NAMALWA (cell line): ENCODE measurements at places on chromosomes 1 and 21.

- no peak for DNase-seq
Observed at GRCh38 chr1:229535230-229535629, 23.3 kb downstream of the ABCB10 start.

GRCh38 chr1:230076121-230076520 lies 9.1 kb downstream of the GALNT2 start:
- DNase-seq = no peak

DNA sequence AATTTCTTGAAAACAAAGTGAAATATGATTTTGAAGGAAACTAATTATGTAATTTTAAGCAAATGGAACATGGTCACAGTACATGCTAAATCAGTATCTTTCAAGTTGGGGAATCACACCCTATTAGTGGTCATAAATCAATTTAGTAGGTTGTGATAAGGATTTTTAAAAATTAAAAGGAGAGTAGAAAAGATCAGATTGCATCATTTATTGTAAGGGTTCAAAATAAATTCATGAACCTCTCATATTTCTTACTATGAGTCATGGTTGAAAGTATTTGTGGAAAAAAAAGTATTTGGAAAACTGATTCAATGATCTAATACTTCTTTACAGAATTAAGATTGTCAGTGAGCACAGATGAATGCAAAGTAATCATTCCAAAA lies 14.6 kb downstream of the ADSS2 start:
- DNase-seq = no peak

- no peak for DNase-seq
Observed at GRCh38 chr1:44649788-44650158, 24.5 kb downstream of the TMEM53 start.

DNA sequence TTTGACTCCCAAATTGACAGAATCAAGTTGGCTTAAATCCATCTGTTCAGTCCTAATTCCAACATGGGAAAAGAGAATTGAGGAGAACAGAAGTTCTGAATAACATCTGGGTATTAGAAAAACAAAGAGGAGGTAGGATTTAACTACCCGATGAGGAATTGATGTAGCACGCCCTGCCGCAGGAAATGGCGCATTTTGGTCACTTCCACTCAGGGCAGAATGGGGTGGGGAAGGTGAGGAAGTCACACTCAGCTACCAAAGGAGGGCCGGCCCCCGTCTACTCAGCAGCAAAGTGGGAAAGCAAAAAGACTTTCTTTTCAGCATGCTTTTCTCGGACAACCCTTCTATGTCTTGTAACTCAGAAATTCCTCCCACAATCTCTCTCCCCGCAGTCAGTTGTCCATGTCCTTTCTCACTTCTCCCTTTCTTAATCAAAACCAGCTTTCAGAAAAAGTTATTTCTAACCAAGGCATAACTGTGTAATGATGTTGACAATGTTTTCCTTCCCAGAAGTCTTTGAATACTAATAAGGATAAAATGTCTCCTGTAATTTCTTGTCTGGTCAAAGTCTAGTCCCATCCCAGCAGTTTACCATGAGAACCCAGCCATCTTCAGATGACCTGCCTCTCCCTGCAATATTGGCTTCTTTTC lies 60.5 kb upstream of the SIPA1L2 start:
- DNase-seq = no peak

DNA sequence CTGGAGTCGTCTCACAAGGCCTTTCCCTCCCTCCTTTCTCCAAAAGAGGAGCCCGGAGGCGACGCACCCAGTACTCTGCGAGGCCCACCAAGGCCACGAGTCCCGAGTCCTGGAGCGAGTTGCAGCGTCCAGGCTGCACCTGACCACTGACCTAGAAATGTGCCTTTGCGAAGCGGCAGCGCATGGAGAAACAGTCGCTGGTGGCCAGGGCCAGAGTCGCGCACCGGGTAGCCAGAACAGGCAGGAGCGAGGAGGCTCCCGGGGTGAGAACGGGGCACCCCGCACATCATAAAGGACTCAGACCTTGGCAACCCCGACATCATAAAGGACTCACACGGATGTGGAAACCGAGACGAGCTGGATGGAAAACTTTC lies 318.4 kb downstream of the FAM72C start:
- DNase-seq = no peak

- DNase-seq = no peak
Observed at GRCh38 chr1:168687816-168688215, 41.2 kb downstream of the DPT start.

DNA sequence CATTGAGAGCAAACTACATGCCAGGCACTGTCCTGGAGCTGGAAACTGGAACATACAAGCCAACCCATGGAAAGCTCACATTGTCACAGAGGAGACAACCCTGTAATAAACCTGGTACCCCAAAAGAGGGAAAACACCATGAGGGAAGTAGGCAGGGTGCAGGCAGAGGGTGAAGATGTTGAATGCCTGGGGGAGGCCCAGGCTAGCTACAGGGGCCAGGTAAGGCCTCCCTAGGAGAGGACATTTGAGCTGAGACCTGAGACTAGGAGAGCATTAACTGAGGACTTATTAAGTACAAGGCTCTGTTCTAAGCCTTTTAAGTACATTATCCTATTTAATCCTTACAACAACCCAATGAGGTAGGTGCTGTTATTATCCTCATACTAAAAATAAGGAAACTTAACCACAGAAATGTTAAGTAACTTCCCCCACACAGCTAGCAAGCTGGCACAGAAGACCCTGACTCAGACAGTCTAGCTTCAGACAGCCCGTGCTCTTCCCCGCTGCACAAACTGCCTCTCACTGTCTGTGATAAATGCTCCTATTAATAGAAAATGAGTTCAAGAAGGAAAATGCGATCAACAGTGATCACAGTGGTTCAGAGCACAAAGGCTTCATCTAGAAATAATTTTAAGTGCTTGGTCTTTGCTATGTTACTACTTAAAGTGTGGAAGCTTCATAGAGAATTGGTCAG lies 41.8 kb downstream of the ZNF281 start:
- no peak for DNase-seq

DNA sequence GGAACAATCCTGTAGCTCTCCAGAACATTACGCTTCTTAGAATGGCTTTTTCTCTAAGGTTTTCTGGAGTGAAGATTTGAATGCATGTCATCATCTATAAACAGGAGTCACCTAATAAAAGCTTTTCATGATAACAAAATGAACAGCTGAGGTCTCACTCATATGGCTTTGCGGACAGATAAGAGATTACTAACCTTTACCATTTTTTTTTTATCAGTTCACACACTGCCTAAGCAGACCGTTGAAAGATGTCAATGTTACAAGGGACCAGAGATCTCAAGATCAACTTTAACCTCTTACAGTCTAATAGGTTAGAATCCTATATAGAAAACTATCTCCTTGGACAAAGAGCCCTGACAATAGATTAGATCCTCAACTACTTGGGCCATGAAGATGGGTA lies 41.4 kb downstream of the SCMH1 start:
- no peak for DNase-seq

- no peak for DNase-seq
Observed at GRCh38 chr1:223177681-223178080, 34.6 kb upstream of the TLR5 start.

DNA sequence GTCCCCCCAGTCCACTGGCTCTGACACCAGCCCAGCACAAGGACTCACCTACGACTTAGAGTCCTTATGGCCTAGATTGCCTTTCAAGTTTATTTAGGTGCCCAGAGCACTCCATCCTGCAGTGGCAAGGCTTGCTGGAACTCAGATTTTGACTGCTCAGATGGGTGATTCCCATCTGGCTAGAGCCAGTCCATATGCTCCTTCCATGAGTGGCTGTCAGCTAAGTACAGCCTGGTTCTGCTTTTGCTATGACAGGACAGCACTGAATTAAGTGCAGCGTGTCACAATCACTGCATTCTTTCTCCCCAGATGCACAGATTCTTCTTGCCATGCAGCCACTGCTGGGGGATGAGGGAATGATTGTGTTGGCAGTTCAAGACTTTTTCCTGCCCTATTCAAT lies 43.8 kb downstream of the GPR52 start:
- no peak for DNase-seq

- no peak for DNase-seq
Observed at GRCh38 chr1:34976384-34977209, 8.6 kb downstream of the TMEM35B start.

GRCh38 chr1:55428944-55429931 lies 214.1 kb upstream of the USP24 start:
- no peak for DNase-seq

DNA sequence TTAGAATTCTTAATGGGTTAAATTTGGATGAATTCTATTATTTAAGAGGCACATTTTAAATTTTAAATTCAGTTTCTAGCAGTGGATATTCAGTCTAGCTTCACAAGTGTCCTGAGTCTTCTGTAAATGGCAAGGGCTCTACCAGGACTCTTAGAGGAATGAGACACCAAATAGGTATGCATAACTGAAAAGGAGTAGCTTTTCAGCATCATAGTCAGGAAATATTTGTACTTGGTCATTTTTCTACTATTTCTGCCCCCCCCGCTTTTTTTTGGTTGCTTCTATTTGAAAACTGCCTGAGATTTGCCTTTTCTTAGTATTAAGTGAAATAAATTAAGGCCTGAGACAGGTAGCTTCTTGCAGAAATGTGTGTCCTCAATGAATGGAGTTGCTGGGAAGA lies 80.2 kb downstream of the MAST2 start:
- no peak for DNase-seq

DNA sequence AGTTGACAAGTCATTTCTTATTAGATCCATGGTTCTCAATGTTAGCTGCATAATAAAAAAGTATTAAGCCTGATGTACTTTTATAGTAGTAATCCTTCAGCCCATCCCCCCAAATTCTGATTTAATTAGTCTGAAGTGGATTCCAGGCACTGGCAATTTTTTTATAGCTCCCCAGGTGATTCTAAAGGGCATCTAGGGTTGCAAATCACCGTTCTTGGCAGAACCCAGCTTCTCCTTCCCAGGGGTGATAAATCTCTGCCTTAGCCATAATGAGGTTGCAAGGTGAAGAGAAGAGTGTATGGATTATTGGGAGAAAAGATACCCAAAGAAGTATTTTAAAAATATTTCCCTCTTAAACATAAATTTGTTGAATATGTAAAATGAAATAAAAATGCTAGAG lies 43.0 kb upstream of the RXRG start:
- DNase-seq = no peak

DNA sequence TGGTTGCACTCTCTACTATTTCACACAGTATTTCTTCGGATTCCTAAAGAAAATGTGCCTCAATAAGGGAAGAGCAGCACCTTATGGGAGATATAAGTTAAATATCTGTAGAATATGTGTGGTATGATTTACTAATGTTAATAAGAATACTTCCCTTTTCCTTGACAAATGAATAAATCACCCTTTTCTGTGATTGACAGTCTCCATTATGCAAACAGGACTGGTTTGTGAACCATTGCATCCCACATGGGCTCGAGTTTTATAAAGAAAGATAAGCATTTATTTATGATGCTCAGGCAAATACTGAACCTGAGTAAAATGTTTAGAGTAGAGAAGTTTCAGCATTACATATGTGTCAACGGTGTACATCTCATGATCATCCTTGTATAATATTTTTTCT lies 587.7 kb upstream of the BRINP3 start:
- no peak for DNase-seq

DNA sequence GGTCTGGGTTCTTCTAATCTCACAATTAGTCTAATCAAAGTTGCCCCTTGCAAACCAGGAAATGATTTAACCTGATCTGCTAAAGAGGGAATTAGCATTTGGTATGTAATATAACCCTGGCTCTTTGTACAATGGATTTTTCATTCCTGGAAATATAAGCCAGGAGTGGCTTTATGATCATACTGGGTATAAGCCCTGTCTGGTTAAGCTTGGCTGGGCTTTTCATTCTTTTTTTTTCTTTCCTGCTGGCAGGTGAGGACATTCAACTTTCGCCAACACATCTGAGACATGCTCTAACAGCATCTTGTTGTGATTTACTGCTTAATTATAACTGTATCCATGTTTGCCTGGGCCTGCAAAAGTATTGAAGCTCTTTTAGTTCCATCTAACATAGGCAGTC lies 20.4 kb upstream of the SDE2 start:
- DNase-seq = no peak

DNA sequence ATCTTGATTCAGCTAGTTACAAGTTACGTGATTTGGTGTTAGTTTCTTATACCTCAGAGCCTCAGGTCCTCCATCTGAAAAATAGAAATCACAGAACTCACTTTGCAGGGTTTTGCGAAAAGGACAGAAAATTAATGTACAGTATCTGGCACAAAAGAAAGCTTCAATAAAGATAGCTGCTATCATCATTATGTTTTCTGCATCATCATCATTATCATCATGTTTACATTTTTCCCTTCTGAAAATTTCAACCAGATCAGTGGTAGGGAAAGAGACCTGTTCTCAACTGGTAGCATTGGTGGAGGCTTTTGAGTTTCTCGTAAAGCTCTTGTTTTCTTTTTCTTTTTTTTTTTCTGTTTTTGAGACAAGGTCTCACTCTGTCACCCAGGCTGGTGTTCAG lies 174.7 kb upstream of the PBX1 start:
- DNase-seq = no peak

- no peak for DNase-seq
Observed at GRCh38 chr1:97348599-97349265, 572.1 kb downstream of the DPYD start.
